ENCODE measurements at places on chromosomes 2 and 18. TPM values are rescaled to one million over a fixed set of nuclear protein-coding genes. Genes with fewer than 3 reads are reported as not detected.

GCC2 gene
- total RNA-seq: 11.7 TPM

RTP5 gene
- not detected for total RNA-seq

FBXO48 gene
- total RNA-seq: 1.4 TPM

DOK1 gene
- 4.0 TPM for total RNA-seq

KLHL14 gene
- total RNA-seq: under 0.01 TPM

GALNT3 gene
- 53.0 TPM for total RNA-seq

SAG gene
- not detected for total RNA-seq

CNTNAP5 gene
- total RNA-seq: under 0.01 TPM

TRIM54 gene
- total RNA-seq: under 0.01 TPM

PROKR1 gene
- not detected for total RNA-seq

MSTN gene
- 0.15 TPM for total RNA-seq

IKZF2 gene
- total RNA-seq: 3.8 TPM

LDAH gene
- 32.3 TPM for total RNA-seq

ANO7 gene
- 1.1 TPM for total RNA-seq

Measured in melanocyte of skin (primary cell).